ENCODE measurements at places on chromosomes 3 and 15.

GRCh38 chr15:88652456-88653199 lies 13.8 kb downstream of the ISG20 start:
- no peak for DNase-seq

GRCh38 chr15:65641768-65642475 lies 20.2 kb downstream of the SLC24A1 start:
- DNase-seq, result no peak

DNA sequence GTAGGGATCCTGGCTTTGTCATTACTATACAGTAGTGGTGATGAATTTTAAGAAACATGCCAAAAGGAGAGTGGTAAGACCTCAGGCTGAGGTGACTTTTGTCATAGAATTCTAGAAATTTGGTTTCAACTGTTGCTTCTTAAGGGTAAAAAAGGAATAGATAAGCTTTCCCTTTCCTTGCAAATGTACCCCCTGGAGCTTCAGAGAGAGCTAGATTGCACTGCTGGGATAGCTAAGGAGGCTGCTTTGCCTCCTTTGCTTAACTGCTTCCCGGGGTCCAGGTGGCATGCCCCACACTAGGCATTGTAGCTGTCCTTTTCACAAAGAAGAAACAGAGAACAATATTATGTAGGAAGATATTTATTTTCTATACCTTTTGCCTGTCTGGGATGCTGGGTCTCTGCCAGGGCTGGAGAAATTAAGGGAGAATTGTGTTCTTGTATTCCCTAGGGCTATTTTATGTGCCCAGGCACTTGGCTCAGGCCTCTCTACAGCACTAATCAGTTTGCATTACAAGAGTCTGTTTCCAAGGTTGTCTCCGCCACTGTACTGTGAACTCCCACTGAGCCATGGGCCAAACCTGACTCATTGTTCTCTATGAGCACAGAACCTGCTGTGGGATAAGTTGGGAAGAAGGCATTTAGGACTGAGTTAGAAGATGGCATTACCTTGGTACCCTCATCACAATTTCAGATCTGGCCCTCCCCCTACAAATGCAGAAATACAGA lies 460.0 kb downstream of the PDCD6IP start:
- DNase-seq, result no peak

- no peak for DNase-seq
Observed at GRCh38 chr15:74170875-74171578, 2.5 kb upstream of the ISLR start.

- no peak for DNase-seq
Observed at GRCh38 chr3:32454731-32455608, 47.7 kb downstream of the CMTM6 start.

DNA sequence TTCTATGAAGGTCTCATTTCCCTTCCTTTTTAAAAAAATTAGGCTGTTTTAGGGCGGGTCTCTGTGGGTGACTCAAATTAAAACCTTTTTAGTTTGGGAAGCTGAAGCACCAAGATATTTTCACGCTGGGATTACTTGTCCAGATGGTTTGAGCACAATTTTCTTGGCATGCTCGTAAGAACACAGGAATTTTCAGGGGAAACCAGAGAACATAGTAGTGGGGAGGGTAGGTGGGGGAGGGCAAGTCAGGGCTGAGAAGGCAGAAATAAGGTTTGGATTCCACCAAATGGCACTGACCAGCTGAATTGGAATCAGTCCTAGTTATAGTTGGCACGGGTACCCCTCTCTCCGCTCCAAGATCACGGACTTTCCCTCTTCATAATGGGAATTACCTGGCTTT lies 97.3 kb upstream of the LRIG1 start:
- DNase-seq, result no peak

DNA sequence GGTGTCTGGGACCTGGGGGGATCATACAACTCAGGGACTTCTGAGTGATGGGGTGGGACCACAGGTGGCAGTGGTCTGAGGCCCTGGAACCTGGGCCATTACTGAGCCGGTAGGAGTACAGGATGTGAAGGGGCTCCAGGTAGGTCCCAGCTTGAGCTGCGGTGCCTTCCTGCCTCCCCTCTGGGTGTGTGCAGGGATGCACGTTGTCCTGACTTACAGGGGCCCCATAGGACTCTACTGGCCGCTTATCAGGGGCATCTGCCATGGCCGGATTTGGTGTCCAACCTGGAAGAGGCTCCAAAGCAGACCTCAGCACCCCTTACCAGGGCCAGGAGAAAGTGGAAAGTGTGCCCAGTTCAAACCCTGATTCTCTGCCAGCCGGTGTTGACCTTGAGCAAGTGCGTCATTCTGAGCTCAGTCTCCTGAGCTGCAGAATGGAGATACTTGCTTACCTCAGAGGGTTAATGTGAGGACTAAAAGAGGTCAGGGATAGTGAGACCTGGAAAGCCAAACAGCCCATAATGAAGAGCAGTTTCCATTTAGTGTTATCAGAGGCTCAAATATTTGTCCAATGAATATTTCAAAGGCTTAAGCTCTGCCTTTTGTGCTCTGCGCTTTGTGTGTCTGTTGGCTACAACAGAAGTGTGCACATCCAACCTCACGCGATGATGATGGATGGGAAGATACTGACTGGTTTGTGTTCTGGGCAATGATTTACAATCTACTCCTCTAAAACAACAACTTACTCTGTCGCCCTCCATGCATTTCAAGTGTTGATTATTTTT lies 35.4 kb upstream of the ESYT3 start:
- DNase-seq, result no peak

DNA sequence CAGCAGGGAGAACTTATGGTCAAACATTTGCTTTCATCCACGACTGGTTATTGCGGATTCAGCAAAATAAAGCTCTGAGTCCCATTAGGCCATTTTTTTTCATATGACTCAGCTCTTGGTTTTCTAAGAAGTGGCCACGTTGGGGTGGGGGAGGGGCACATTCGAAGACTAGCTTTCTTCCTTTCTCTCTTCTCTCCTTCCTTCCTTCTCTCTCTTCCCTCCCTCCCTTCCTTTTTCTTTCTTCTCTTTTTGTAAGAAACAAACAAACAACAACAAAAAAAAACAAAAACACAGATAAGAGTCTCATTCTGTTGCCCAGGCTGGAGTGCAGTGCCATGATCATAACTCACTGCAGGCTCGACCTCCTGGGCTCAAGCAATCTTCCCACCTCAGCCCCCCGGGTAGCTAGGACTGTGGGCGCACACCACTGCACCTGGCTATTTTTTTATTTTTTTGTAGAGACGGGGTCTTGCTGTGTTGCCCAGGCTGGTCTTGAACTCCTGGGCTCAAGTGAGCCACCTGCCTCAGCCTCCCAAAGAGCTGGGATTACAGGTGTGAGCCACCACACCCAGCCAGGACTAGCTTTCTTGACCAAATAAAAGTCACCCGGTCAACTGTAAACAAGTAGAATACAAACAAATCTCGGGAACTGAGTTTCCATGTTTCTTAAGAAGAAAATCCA lies 41.6 kb downstream of the ABCC5 start:
- DNase-seq, result no peak

GRCh38 chr3:155230382-155230781 lies 63.1 kb downstream of the STRIT1 start:
- no peak for DNase-seq

DNA sequence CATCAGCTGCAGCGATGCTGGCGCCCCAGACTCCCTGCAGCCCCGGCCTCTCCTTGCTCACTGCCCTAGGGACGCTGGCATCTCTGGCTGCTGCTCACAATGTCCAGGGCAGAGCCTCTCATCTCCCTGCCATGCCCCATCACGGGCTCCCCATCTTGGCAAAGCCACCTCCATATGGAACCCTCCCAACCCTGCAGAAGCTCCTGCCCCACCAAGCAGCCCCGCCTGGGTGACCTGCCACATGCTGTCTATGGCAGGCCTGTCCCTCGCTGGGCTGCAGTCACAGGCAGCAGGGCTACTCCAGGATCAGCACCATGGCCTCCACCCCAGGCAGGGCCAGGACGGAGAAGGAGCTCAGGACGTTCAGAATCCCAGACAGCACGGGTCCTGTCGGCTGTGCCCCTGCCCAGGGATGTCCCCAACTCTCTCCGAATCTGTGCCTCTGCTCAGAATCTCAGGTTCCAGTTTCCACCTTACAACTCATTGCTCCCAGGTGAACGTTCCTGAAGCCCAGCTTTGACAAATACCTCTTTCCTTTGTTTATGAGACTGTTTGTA lies 58.4 kb downstream of the PLXNA1 start:
- no peak for DNase-seq

GRCh38 chr15:32878342-32878741 lies 160.5 kb downstream of the GREM1 start:
- DNase-seq, result no peak

- no peak for DNase-seq
Observed at GRCh38 chr3:153658136-153658535, 463.1 kb upstream of the ARHGEF26 start.

DNA sequence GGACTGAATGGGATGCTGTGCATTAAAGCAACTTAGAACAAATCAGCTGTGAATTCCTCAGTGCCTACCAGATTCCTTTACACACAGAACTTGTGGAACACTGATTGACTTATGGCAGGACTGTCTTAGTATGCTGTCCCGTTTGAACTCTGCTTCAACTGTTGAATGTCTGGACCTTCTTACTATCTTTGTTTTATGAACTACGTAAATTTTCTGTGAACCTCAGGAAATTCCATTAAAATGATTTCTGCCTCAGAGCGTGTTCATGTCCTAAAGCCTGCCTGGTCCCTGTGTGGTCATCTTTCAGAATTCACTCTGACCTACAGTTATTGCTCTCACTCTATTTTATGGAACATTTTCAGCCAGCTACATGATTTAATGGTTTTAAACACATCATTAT lies 29.4 kb upstream of the FBN1 start:
- no peak for DNase-seq

DNA sequence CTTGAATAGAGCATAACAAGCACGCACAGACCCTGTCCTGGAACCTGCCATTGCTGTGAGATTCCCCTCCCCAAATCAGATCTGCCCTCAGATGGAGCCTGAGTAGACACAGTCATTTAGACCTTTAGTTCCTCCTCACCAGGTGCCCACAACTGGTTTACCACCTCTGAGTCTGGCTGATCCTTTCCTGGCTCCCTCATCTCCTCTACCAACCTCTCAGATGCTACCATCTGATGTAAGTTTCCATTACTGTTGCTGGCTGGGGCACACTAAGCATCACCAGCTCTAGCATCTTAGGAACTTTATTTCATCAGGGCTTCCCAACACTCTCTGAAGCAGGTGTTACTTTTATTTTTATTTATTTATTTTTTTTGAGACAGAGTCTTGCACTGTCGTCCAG lies 288.3 kb downstream of the TLE3 start:
- no peak for DNase-seq

- no peak for DNase-seq
Observed at GRCh38 chr3:24264011-24264410, 230.6 kb downstream of the THRB start.

DNA sequence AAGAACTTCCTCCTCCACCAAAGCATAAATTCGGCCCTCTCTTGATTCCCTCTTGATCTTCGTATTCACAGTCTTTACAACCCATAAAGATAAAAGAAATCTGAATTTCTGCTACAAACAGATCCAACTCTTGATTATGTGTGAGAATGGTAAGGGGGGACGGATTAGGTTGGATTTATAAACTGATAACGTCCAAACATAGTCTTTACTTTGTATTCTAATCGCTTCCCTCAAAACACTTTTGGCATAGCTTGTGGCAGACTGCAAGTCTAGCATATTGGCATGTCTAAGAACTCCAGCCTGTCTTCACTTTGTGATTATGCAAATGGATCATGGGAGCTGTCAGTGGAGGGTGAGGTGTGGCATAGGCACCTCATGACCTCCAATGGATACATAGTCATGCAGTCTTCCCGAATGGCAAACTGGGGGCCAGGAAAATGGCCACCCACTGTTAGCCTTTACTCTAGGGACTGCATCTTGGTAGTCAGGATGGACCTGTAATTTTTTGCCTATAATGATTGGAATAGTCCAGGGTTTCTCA lies 24.3 kb upstream of the GPR171 start:
- no peak for DNase-seq

GRCh38 chr15:71118881-71119632 lies 3.8 kb downstream of the THSD4 start:
- DNase-seq, result no peak

DNA sequence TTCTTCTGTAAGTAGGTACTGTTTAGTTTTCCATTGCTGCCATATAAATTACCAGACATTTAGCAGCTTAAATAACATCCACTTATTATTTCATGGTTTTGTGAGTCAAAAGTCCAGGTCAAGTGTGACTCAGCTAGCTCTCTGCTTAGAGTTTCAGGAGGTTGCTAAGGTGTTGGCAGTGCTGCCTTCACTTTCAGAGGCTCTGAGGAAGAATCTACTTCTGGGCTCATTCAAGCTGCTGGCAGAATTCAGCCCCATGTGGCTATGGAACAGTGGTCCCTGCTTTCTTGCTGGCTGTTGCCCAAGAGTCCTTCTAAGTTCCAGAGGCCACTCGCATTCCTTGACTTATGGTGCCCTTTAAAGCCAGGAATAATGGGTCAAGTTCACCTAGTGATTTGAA lies 4.5 kb downstream of the CFAP44 start:
- DNase-seq, result no peak

- no peak for DNase-seq
Observed at GRCh38 chr3:17579289-17580031, 163.0 kb downstream of the TBC1D5 start.

GRCh38 chr3:147939839-147940238 lies 530.7 kb downstream of the ZIC1 start:
- DNase-seq, result no peak

- no peak for DNase-seq
Observed at GRCh38 chr3:151091685-151092345, 6.4 kb downstream of the MED12L start.

- DNase-seq, result no peak
Observed at GRCh38 chr15:84760219-84760618, 11.8 kb downstream of the ZNF592 start.

GRCh38 chr3:9102240-9102981 lies 139.1 kb upstream of the RAD18 start:
- no peak for DNase-seq

- no peak for DNase-seq
Observed at GRCh38 chr3:152902141-152902669, 67.3 kb downstream of the P2RY1 start.

DNA sequence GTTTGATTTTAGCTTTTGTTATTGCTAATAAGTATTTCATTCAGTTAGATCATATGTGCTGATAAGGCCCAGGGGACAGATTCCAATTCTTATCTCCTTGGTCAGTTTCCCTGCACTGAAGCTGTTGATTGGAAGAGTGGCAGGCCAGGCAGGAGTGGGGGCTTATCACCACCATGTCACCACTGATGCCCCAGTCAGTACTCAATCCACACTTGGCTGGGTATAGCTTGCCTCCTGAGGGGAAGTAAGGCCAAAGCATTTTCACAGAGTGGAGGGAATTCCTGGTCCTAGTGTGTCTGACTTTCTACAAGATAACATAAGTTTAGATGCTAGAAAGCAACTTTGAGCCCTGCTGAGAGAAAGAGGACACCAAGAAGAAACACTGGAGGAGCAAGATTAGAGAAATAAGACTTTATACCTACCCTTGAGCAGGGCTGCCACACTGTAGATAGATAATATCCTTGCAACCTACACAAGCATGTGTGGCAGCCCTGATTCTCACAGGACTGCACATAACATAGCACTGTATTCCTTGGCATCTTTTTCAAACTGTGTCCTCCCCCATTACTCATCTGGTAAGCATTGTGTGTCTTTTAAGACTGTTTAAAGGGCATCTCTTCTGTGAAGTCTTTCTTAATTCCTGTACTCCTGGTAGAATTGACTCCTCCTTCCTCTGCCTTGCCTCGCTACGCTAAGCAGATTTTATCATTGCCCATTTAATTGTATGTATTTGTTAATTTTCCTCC lies 24.3 kb downstream of the OXNAD1 start:
- DNase-seq, result no peak

All from CD4-positive, alpha-beta memory T cell (primary cell).